ENCODE measurements at places on chromosomes 3 and 15.
A peak's percentile ranks its signal among the peaks of the same experiment; 100 is the strongest.

DNA sequence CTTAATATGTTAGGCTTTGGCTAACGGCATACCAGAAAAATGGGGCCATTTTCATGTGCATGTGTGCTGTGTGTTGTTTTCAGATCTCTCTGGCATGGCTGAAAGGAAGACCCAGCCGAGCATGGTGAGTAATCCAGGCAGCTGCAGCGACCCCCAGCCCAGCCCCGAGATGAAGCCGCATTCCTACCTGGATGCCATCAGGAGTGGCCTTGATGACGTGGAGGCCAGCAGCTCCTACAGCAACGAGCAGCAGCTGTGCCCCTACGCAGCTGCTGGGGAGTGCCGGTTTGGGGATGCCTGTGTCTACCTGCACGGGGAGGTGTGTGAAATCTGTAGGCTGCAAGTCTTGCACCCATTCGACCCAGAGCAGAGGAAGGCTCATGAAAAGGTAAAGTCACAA is 15.1 kb downstream of the MKRN2 start:
- DNase-seq = peak; percentile 50

- no peak for DNase-seq
Measured at GRCh38 chr15:90981681-90982080, 12.7 kb downstream of the PRC1 start.

DNA sequence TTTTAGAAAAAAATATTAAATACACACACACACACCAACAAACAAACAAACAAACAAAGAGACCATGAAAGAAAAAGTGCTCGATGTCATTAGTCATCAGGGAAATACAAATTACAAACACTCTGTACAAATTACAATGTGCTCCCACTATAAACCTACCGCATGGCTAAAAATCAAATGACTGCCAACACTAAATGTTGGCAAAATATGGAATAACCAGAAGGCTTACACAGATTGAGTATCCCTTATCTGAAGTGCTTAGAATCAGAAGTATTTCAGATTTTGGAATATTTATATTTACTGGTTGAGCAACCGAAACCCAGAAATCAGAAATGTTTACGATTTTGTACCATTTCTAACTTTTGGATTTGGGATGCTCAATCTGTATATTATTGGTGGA is 33.4 kb downstream of the CDV3 start:
- DNase-seq = no peak

- no peak for DNase-seq
Measured at GRCh38 chr3:42827654-42828053, 18.4 kb downstream of the ACKR2 start.
